ENCODE measurements at places on chromosomes 7 and 10. TPM values are rescaled to one million over a fixed set of nuclear protein-coding genes. Genes with fewer than 3 reads are reported as not detected.
A peak's percentile ranks its signal among the peaks of the same experiment; 100 is the strongest.

- no peaks in the 10 kb centered on the region for H3K36me3 ChIP-seq
- no peaks in the 10 kb centered on the region for H3K4me1 ChIP-seq
- no peaks in the 10 kb centered on the region for H3K27me3 ChIP-seq
Measured at GRCh38 chr7:78073609-78074382, 275.2 kb downstream of the PHTF2 start.

GRCh38 chr10:79267499-79267898, 79.8 kb upstream of the PPIF start:
- H3K4me3 ChIP-seq: no peak overlapping the region
- H3K36me3 ChIP-seq: no peaks in the 10 kb centered on the region
- H3K27ac ChIP-seq: peak overlapping the region; percentile 74
- no peaks in the 10 kb centered on the region for H3K27me3 ChIP-seq
- no peak for DNase-seq
- peaks cover 95% of the 10 kb centered on the region for H3K4me1 ChIP-seq

- no peak overlapping the region for H3K4me3 ChIP-seq
- H3K27ac ChIP-seq: no peak overlapping the region
- peaks cover 81% of the 10 kb centered on the region for H3K36me3 ChIP-seq
- H3K27me3 ChIP-seq: no peaks in the 10 kb centered on the region
Measured at GRCh38 chr10:6108631-6109443, 20.0 kb downstream of the RBM17 start.

- H3K27me3 ChIP-seq: no peaks in the 10 kb centered on the region
- H3K27ac ChIP-seq: peak overlapping the region; percentile 77
- peaks cover 15% of the 10 kb centered on the region for H3K36me3 ChIP-seq
Measured at GRCh38 chr10:114550756-114551635, 107.1 kb downstream of the ABLIM1 start.

DNA sequence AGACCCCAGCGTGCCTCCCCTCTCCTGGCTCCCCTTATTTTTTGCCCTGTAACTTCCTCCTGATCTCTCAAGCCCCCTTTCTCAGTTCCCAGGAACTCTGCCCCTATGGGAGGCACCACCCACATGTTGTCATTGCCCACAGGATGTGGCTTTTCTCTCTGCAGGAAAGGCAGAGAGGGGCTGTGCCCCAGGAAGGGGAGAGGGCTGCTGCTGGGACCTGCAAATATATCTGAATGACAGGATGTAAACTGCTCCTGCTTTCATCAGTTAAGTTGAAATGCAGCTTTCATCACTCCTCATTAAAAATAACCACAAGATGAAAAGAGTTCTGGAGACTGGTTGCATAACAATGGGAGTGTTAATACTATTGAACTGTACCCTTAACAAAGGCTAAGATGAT, 103.3 kb downstream of the CLEC2L start:
- no peaks in the 10 kb centered on the region for H3K27me3 ChIP-seq
- no peak overlapping the region for H3K4me3 ChIP-seq
- peaks cover 84% of the 10 kb centered on the region for H3K36me3 ChIP-seq
- H3K4me1 ChIP-seq: no peaks in the 10 kb centered on the region

DNA sequence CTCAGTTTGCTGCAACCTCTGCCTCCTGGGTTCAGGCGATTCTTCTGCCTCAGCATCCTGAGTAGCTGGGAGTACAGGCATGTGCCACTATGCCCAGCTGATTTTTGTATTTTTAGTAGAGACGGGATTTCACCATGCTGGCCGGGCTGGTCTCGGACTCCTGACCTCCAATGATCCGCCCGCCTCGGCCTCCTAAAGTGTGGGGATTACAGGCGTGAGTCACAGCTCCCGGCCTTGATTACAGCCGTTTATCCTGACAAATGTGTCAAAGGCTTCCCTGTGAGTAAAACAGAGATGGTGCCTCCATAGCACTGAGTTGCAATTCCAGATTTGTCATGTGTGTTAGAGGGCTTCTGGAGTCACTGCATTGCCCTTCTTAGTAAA, 273.7 kb downstream of the CCDC3 start:
- H3K36me3 ChIP-seq: no peaks in the 10 kb centered on the region
- peak overlapping the region; percentile 56 for H3K27ac ChIP-seq
- no peak for DNase-seq
- no peak overlapping the region for H3K4me3 ChIP-seq

Gene NRG3
- total RNA-seq: 0.70 TPM

Gene LLCFC1
- total RNA-seq: not detected

- H3K4me3 ChIP-seq: no peak overlapping the region
- no peaks in the 10 kb centered on the region for H3K4me1 ChIP-seq
- H3K36me3 ChIP-seq: no peaks in the 10 kb centered on the region
- no peak for DNase-seq
- H3K27ac ChIP-seq: no peak overlapping the region
Measured at GRCh38 chr7:11416641-11417458, 415.1 kb downstream of the THSD7A start.
